CD8-positive, alpha-beta memory T cell (primary cell): ENCODE measurements at places on chromosomes 2 and 18. TPM values are rescaled to one million over a fixed set of nuclear protein-coding genes. Genes with fewer than 3 reads are reported as not detected.

- DNase-seq, result no peak
- no peaks in the 10 kb centered on the region for H3K36me3 ChIP-seq
- H3K4me3 ChIP-seq, result no peak overlapping the region
- no peaks in the 10 kb centered on the region for H3K4me1 ChIP-seq
Measured at GRCh38 chr2:102013206-102014040, 21.7 kb downstream of the IL1R2 start.

GRCh38 chr2:176174382-176174823, 14.1 kb upstream of the HOXD1 start:
- no peaks in the 10 kb centered on the region for H3K36me3 ChIP-seq
- H3K4me1 ChIP-seq, result no peaks in the 10 kb centered on the region
- peaks cover 73% of the 10 kb centered on the region for H3K27me3 ChIP-seq
- DNase-seq, result no peak
- H3K4me3 ChIP-seq, result no peak overlapping the region

DNA sequence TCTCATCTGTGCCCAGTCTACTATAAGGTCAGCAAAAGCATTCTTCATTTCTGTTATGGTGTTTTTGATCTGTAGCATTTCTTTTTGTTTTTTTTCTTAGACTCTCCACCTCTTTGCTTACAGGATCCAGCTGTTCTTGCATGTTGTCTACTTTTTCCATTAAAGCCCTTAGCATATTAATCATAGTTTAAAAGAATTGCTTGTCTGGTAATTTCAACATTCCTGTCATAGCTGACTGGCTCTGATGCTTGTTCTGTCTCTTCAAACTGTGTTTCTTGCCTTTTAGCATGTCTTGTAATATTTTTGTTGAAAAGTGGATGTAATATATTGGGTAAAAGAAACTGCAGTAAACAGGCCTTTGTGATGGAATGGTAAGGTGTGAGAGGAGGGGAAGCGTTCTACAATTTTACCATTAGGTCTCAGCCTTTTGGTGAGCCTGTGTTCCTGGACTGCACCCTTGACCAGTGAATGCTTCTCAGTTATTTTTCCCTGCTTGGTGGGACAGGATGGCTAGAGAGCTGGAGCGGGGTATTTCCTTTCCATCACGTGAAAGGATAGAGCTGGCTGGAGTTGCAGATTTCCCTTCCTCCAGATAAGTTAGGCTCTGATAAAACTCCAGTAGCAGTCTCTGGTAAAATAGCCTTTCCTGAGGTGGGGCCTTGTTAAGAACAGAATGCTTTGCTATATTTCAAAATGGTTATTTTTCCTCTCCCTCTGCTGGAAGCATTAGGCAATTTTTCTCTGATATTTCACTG, 65.4 kb downstream of the PLA2R1 start:
- no peaks in the 10 kb centered on the region for H3K27me3 ChIP-seq
- no peaks in the 10 kb centered on the region for H3K36me3 ChIP-seq
- no peak overlapping the region for H3K27ac ChIP-seq
- no peak for DNase-seq
- H3K4me1 ChIP-seq, result no peaks in the 10 kb centered on the region

GRCh38 chr2:113212245-113213060, 38.7 kb downstream of the PSD4 start:
- H3K27me3 ChIP-seq, result no peaks in the 10 kb centered on the region
- H3K27ac ChIP-seq, result no peak overlapping the region
- DNase-seq, result no peak
- H3K36me3 ChIP-seq, result no peaks in the 10 kb centered on the region
- H3K4me3 ChIP-seq, result no peak overlapping the region

Gene CCDC178
- total RNA-seq, result not detected
